ENCODE measurements at places on chromosomes 4 and X.

DNA sequence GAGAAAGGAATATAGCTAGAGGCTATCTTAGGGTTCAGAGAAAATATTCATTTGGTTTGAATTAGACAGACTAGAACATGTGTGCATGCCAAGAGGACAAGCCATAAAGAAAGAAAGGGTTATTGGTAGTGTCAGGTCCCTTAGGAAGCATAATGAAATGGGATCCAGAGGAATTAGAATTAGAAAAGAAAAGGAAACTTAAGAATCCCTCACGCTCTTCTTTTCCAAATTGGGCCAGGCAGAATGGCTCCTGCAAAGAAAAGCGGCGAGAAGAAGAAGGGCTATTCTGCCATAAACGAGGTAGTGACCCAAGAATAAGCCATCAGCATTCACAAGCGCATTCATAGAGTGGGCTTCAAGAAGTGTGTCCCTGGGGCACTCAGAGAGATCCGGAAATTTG lies 4.9 kb upstream of the ABCG2 start:
- DNase-seq: no peak

DNA sequence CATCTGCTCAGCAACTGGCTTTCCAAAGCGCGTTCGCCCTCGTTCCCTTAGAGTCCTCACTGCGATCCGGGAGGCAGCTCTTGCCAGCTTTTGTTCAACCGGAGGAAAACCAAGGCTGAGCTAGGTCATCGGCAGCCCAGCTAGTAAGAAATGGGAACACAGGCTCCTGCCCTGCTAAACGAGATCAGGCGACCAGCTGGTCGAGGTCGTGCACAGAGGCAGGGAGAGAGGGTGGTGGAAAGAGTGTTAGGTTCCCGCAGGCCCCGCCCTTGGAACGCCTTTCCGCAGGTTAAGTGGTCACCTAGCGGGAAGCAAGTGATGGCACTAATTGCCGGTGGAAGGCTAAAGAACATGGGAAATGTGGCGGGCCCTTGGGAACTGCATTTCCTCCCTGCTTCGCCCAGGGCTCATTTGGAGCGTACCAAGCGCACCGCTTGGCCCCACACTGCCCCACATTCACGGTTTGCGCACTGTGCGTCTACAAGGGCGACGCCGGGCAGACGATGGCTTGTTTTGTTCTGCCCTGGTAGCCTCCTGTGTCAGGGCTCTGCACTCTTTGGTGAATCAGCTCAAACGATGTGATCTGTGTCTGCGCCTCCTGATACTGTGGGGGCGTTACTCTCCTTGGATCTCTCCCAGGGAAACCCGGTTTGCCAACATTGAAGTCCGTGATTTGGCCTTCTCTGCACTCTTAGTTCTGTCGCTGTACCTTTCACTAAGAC lies 7.2 kb upstream of the PRDM8 start:
- no peak for DNase-seq

DNA sequence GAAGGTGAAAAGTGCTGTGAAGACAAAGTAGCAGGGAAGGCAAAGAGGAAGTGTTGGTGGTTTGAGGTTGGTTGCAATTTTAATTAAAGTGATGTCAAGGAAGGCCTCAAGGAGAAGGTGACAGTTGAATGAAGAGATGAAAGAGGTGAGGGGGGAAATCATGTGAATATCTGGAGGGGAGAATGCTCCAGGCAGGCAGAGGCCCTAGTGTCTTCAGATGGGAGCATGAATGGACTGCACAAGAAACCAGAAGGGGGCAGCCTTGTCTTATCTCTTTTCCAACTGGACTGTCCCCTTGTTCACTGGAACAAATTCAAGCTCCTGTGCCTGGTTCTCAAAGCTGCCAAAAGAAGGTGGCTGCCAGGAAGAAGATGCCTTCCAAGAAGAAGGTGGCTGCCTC lies 68.4 kb downstream of the MAOB start:
- DNase-seq: no peak

GRCh38 chr4:1793940-1794808 lies 1.1 kb downstream of the FGFR3 start:
- DNase-seq: no peak

DNA sequence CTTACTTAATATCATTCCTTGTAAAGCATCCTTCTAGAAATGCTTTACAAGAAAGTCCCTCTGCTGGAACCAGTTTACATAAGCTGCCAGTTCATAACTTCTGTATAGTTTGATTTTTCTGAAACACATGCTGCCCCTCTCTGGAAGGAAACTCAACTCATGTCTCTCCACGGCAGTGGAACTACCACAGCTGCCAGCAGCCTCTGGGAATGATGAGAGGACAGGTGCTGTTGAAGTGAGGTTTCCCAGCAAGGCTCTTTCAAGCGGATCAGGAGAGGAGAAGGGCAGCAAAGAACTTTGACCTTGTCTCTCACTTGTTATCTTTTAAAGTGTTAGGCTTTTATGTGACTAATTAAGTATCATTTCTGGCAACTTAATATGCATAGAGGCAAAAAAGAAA lies 7.3 kb downstream of the GRPR start:
- DNase-seq: no peak

DNA sequence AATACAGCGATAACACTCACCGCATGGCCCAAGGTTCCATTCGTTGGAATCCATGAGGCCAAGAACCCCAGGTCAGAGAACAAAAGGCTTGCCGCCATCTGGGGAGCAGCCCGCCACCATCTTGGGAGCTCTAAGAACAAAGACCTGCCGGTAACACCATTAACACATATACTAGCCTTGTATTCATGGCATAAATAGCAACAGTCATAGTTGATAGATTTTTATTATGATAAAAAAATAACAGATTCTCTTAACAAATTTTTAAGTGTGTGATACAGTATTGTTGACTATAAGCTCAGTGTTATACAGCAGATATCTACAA lies 309.4 kb downstream of the GLUD2 start:
- DNase-seq: no peak
